Stimulated activated CD8-positive, alpha-beta memory T cell treated with anti-CD3 and anti-CD28 coated beads, Interleukin-4, amount 100 ng/mL, for 1 hour (primary cell): ENCODE measurements at places on chromosomes 12 and 14.

- DNase-seq, result no peak
These were observed 5.4 kb downstream of the FOS start for GRCh38 chr14:75283833-75284563.

DNA sequence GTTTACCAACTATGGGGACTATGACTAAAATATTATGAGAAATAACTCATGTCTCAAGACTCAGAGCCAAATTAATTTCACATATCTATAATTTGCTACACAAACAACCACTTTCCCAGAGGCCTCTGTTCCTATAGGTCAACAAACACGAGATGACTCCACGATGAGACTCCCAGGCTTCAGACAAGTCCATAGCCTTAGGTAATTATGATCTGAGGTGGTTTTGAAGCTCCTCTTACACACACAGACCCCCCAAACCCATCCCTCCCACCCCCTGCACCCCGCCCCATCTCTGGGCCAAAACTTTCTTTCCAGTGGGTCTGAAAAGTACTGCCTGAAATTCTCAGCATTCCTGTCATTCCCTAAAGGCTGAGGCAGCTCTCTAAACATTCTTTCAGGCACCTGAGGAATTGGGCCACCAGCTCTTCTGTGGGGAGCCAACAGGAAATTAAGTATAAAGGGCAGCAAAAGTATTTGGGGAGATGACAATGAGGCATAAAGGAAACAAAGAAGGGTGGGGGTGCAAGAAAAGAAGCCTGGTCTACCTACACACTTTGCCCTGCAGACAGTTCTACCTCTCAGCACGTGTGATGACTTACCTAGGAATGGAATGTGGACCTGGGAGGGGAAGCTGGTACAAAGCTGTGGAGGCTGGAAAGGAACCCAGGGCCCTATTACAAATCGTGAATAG, 143.6 kb downstream of the PAWR start:
- DNase-seq, result no peak

GRCh38 chr12:123389560-123390351, 5.8 kb downstream of the KMT5A start:
- DNase-seq, result no peak

DNA sequence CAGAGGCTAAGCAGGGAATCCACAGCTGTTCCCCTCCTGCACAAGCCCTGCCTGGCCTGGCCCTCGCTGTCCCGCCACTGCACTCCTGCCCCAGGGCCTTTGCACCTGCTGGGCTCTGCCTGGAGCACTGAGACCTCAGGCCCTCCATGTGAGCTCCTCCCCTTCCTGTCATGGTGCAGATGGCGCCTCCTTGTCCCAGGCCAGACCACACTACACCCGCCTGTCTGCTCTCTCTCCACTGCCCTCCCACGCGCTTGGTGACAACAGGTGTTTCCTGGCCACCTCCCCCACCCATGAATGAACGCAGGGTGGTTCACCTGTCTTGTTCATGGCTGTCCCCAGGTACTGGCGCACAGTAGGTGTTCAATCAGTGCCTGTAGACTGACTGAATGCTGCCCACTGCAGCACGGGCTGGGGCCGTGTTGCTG, 82.9 kb downstream of the NCOR2 start:
- DNase-seq, result no peak

- DNase-seq, result no peak
These were observed 97.8 kb upstream of the CLMN start for GRCh38 chr14:95417492-95417891.

GRCh38 chr14:67260965-67261364, 19.7 kb downstream of the PALS1 start:
- no peak for DNase-seq

DNA sequence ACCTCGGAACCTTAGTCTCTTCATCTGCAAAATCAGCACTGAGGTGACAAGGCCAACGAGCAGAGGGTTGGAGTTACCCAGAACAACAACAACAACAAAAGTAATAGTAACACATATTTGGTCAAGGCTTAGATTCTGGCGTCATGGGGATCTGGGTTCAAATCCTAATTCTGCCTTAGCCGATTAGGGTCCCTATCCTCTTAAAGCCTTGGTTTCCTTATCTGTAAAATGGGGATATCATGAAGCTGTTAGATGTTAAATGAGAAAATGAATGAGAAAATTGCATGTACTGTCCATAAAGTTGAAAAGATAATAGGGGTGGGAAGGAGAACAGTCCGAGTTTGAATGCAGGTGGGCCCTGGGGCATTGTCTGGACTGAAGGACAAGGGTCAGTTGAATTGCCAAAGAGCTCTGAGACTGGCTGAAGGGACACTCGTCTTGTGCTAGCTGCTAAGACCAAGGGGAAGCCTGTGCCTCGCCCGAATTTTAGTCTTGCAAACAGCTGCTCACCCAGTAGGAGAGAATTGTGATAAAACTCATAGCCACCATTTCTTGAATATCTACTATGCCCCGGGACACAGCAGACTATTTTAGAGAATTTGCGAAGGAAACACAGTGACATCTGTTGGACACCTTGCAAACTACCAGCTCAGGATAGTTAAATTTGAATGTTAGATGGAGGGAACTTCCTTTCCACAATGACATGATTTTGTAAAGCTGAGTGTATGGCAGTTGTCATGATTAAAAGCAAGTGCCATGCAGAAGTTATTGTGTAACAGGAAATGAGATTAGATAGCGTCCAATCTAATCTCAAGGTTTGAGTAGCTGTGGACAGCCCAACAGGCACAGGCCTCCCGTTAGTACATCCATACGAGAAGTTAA, 6.8 kb upstream of the HNF1A start:
- no peak for DNase-seq
